ENCODE measurements at places on chromosomes 11 and 22.

DNA sequence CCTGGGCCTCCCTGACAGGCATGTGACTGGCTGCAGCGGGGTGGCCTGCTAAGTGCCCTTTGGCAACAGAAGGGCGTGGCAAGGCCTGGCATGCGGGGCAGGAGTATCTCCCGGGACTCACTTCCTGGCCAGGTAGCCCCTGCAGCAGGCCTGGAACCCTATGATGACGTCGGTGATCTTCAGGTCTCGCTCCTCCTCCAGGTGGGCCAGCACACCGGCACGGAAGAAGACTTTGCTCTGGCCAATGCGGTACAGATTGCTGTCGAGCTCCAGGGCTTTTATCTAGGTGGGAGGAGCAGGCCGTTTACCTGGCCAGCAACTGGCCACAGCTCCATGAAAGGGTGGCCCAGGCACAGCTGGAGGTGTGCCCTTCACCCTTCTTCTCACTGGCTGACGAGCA lies 50.9 kb downstream of the APOL1 start:
- no peak for DNase-seq

DNA sequence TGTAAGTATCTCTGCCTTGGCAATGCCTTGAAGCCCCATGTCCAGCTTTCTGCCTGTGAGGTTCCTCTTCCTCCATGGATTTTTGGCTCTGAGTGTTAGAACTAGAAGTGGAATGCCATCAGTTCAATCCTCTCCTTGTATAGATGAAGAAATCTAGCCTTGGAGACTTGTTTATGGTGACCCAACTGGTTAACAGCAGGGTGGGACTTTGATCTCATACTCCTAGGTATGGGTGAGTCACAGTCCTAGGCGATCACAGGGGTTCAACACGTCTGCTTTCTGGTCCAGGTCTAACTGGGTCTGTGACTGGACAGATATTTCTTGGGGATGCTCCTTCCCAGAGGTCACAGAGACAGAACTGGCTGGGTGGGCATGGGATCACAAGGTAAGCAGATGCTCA lies 9.2 kb upstream of the MTFP1 start:
- DNase-seq, result no peak

GRCh38 chr22:17831501-17832251 lies 57.4 kb upstream of the BID start:
- DNase-seq, result no peak

DNA sequence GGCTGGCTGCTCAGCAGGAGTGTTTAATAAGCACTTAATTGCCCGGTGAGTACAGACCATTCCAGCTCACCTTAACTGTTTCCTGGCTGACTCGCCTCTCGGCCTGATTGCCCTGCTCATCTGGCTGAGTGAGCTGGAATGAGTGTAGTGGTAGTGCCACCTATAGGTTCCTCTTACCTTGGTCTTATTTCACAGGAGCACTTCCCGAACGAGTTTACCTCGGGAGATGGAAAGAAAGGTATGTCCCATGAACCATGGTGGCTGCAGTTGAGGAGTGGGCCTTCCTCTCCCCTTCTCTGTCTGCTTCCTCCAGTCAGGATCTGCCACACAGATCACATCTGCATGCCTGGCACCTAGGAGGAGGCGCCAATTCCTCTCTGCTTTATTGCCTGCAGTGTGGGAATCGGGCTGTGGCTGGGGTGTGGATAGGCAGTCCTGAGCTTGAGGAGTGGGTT lies 26.7 kb downstream of the UPB1 start:
- DNase-seq, result peak; percentile 39

DNA sequence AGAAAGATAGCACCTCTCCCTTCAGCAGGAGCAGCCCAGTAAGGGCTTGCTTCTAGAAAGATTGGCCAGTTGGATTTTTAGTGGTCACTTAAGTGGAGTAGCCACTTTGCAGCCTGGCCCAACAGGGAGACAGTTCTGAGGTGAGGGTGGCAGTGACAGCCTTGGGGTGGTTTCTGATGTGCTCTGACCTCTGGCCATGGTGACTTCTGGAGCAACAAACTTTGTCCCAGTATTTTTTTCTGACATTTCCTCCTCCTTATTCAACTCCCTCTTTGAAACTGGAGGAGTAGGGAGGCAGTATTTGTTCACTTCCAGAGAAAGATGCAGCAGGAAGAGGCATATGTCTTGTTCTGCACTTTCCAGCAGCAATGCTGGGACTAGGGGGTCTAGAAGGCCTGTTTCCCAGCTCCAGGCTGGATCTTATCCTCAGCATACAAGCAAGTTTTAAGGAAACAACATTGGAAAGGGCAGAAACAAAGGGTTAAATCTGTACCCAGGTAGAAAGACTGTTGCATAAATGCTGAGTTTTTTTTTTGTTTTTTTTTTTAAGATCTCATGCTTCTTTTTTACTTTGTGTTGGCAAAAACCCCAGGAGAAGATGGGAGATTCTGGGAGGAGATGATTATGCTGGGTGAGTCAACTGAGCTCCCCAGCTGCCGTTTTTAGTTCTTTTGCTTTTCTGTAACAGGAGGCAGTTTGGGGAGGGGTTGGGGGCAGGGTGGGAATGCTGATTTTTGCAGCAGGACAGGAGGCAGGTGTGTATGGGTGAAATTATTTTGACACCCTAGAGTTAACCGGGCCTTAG lies 37.2 kb downstream of the RCOR2 start:
- no peak for DNase-seq

DNA sequence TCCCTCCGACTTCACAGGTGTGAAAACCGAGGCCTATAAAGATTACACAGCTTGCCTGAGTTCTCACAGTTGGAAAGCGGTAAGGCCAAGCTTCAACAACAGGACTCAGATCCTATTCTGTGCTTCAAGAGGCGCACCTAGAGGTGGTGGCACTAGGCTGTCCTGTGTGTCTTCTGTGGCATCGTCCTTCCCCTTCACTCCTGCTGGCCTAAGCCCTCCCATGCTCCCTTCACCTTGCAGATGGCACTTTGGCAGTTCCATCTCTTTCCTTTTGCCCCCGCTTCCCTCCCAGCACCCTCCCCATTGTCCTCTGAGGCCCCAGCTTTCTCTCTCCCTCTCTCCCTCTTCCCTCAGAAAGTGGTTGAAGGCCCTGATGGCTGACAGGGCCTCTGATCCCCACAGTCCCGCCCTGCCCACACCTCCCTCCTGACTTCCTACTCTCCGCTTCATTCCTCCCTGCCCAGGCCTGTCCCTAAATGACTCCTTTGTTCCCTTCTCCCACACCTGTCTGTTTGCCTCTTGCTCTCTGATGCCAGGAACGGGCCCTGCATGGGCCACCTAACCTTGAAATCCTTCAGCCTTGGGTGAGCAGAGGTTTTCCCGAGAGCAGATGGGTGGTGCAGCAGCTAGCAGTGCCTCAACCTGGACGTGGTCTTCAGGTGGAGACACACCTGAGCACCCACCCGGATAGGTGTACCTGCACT lies 5.8 kb downstream of the TRIM29 start:
- no peak for DNase-seq

DNA sequence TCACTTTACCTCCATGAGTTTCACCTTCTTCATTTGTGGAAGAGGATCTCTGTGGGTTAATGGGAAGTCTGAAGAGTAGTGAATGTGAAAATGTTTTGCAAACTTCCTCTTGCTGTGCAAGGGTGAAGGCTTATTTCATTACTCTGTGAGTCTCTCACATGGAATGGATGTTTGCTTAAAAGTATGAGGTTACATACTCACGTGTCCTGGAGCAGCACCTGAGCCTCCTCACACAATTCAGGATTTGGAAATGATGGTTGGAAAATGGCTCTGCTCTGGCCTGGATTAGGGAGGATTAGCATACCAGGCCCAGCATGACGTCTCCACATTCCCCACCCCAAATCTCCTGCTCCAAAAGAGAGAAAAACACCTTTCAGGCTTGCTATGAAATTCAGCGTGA lies 4.8 kb downstream of the GRAMD1B start:
- DNase-seq, result no peak

DNA sequence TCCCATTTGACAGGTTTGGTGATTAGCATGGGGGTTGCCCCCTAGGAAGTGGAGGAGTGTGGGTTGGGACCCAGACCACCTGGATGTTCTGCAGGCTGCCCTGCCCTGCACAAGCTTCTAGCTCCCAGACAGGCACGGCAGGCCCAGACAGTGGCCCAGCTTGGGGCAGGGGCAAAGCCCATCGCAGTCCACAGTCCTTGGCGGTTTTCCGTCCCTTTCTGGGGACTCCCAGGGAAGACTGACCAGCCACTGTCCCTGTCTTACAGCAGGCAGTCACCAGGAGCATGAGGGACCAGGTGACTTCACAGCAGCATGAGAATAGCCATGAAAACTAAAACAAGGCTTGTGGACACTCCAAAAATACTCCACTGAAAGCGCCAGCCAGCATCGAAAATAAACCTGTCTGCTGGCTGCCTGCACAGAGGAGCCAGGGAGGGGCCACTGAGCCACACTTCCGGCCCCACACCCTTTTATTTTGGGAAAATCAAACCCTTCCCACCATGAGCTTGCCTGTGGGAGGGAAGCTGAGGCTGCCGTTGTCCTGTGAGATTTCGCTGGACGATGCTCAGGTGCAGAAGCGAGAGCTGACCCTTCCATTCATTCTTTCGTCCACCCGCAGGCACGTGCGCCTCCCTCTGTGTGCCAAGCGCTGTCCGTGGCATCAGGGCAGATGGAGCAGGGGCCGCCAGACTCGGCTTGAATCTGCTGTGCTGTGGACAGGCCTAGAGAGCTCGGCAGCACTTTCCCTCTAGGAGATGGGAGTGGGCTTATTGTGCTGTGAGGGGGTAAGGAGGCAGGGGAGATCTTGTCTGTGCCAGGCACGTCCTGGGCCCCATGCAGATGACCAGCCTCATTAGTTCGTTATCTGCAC lies 28.0 kb downstream of the FADD start:
- no peak for DNase-seq

- peak; percentile 45 for DNase-seq
Observed at GRCh38 chr11:74024261-74025029, 15.6 kb upstream of the UCP3 start.

- DNase-seq, result no peak
Observed at GRCh38 chr11:92302770-92303169, 78.2 kb downstream of the FAT3 start.

DNA sequence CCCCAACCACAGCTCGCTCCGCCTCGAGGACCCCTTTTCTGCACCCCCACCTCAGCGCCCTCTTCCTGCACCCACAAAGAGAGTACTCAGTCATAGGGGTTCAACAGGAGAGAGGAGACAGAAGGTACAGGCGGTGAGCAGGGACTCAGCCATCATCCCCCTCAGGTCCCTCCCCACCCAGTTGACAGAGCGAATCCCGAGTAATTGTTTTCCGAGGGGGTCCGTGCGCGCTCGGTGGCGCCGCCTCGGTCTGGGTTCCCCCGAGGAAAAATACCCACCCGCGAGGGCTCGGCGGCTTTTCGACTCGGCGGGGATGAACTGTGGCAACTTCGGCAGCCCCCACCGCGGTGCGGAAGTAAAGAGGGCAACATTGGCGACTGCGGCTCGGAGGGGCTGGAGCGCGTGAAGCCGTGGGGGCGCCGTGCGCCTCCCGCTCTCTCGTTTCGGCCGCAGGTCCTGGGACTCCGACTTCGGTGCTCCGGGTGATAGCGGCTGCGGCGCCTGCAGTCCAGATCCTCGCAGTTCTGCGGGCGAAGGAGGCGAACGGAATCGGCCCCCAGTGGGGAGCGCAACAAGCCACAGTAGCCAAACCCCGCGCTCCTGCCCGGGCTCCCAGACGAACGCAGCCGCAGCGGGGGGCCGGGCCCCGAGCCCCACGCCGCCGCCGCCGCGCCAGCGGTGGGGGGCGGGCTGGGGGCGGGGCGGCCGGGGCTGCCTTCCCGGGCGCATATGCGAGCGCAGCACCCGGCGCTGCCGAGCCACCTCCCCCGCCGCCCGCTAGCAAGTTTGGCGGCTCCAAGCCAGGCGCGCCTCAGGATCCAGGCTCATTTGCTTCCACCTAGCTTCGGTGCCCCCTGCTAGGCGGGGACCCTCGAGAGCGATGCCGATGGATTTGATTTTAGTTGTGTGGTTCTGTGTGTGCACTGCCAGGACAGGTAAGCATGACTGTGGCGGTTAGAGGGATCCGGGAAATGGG lies at the start of gene NELL1:
NELL1 (plus strand) TSS at position 743 of the 976 bp plus-strand sequence.
- no peak for DNase-seq

DNA sequence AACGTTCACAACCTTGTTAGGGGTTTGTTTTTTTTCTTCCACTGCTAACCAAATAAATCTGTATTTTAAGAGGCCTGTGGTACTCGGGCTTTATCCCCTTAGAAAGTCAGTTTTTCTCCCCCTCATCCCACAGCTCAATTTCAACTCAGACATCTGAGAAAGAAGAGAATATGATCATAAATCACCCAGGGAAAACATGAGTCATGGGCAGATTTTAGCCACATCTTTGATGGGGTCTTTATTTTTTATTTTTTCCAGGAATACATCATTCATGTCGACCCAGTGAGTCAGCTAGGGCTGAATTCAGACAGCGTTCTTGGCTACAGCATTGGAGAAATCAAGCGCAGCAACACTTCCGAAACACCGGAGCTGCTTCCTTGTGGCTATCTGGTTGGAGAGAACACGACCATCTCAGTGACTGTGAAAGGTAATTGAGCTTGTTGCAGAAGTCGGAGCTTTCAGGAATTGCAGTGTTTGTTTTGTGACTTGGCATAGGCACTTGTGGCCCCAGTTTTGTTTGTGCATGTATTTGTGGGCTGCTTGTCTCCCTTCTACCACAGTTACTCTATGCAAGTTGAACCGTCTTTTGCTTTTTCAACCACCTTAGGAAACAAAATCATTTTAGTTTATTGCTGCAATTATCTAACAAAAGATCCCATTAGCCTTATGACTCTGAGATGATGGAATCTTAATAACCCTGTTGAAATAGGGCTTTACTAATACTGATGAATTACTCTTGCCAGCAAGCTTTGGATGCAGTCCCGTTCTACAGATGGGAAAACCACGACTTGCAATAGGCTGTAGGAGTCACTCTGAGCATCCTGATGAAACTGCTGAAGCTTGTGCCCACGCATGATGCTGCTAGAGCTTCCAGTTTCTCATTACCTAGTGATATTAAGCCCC lies 62.7 kb downstream of the DBX1 start:
- DNase-seq, result no peak

DNA sequence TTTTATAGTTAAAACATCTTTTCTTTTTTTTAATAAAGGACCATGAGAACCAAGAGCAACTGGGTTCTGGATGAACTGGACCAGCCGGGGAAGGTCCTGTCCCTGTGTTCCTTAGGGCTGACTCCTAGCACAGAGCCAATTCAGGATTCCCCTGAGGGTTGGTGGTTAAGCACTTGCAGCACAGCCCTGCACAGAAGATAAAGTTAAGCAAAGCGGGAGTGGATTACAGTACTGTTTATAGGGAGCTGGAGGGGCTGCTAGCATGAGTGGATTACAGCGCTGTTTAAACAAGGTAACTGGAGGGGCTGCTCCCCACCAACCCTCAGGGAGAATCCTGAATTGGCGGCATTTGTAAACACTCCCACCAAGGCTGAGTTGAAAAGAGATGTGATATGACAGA lies 90.6 kb downstream of the CELSR1 start:
- no peak for DNase-seq

DNA sequence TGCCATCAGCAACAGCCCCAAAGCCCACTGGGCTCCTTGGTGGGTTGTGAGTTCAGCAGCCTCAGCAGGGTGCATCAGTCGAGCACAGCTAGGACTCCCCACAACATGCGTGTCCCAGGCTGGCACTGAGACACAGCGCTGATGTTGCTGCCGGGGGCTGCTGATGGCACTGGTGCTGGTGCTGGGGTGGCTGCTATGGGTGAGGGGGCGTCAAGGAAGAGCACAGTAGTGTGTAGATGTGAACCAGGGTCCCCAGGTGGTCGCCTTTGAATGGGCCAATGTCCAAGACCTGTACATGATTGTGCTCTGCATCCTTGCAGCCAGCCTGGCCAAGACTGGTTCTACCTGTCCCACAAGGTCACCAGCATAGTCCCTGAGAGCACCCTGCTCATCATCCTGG lies 121.3 kb upstream of the SERPIND1 start:
- no peak for DNase-seq

GRCh38 chr11:26228778-26229177 lies 103.2 kb upstream of the ANO3 start:
- no peak for DNase-seq

All from stimulated activated CD4-positive, alpha-beta T cell treated with anti-CD3 and anti-CD28 coated beads, Interleukin-2, amount 100 ng/mL, for 24 hours (primary cell).